ENCODE measurements at places on chromosomes 16 and 17. TPM values are rescaled to one million over a fixed set of nuclear protein-coding genes. Genes with fewer than 3 reads are reported as not detected.

DNA sequence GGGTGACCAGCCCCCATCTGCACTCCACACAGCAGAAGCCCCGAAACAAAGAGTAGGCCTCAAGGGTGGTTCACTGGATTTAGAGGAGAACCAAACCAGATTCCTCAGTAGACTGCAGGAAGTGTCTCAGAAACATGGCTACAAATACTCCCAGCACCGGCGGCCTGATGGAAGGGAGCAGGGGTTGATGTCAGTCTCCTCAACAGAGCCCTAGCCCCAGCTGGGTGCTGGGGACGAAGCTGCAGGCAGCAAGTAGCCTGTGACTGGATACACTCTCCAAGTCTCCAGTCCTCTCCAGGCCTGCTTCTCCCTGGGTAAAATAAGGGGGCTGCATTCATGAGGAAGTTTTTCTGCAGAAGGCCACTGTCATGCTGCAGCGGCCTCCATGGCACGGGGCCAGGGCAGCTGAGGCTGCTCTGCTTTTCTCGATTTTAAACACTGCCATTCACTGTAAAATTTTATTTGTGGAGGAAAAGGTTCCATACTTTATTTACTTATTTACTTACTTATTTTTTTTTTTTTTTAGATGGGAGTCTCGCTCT lies 36.7 kb upstream of the SREBF1 start:
- H3K4me3 ChIP-seq: no peak overlapping the region
- no peaks in the 10 kb centered on the region for H3K27me3 ChIP-seq
- H3K4me1 ChIP-seq: no peaks in the 10 kb centered on the region
- H3K27ac ChIP-seq: no peak overlapping the region
- no peak for DNase-seq
- H3K36me3 ChIP-seq: no peaks in the 10 kb centered on the region

GRCh38 chr17:78882540-78883088 lies 20.4 kb downstream of the CEP295NL start:
- peaks cover 25% of the 10 kb centered on the region for H3K4me1 ChIP-seq
- no peak overlapping the region for H3K4me3 ChIP-seq
- DNase-seq: no peak

DNA sequence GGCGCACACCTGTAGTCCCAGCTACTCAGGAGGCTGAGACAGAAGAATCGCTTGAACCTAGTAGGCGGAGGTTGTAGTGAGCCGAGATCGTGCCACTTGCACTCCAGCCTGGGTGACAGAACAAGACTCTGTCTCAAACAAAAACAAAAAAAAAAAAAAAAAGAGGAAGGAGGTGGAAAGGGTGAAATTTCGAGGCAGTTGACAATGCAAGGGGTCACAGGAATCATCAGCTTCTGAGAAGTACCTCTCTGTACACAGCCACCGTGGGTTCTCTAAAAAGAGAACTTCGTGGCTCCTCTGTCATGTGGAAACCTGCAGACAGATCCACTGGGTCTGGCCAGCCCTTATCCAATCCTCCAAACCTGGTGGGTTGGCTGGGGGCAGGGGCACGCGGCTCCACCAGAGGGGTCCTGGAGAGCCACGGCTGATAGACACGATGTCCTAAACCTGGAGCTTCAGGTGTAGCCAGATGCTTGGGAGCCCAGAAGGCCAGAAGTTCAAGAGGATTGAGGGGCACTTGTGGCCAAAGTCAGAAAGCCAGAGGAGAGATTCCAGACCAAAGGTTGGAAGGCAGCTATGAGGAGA lies 540 bp upstream of the CD300LF start:
- DNase-seq: no peak
- no peak overlapping the region for H3K4me3 ChIP-seq
- peaks cover 7% of the 10 kb centered on the region for H3K4me1 ChIP-seq

EFCAB5 gene
- total RNA-seq: 0.35 TPM

GRCh38 chr17:55988861-55989260 lies 164.4 kb upstream of the ANKFN1 start:
- peaks cover 2% of the 10 kb centered on the region for H3K4me1 ChIP-seq
- no peak for DNase-seq
- H3K36me3 ChIP-seq: peaks cover 7% of the 10 kb centered on the region
- H3K27ac ChIP-seq: no peak overlapping the region
- peaks cover 15% of the 10 kb centered on the region for H3K27me3 ChIP-seq

DNA sequence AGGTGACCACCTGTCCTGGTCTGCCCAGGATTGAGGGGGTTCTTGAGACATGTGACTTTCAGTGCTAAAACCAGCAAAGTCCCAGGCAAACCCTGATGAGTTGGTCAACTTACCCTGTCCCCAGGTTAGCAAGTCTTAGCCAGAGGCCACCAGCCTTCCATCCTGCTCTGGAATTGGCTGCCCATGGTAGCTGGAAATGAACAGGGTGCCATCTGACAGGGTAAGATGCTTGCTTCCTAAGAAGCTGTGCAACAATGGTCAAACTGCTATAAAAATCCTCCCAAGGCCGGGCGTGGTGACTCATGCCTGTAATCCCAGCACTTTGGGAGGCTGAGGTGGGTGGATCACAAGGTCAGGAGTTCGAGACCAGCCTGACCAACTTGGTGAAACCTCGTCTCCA lies 22.8 kb upstream of the MTMR4 start:
- H3K27me3 ChIP-seq: peaks cover 12% of the 10 kb centered on the region
- no peak overlapping the region for H3K27ac ChIP-seq
- DNase-seq: no peak
- H3K4me3 ChIP-seq: no peak overlapping the region

GRCh38 chr16:74280448-74280847 lies 16.2 kb upstream of the PSMD7 start:
- H3K4me3 ChIP-seq: no peak overlapping the region
- peaks cover 3% of the 10 kb centered on the region for H3K36me3 ChIP-seq
- H3K27ac ChIP-seq: no peak overlapping the region

DNA sequence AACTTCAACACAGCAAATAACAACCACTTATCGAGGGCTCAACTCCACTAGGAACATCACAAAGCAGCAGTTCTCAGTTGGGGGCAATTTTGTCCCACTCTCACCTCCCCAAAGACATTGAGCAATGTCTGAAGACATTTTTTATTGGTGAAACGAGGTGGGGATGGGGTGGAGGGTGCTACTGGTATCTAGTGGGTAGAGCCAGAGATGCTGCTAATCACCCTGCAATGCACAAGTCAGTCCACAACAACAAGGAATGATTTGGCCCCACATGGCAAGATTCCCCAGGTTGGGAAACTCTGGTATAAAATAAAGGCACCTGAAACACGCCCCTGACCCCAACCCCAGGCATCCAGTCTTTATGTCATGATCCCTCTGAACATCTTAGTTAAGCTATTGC lies 33.3 kb downstream of the TLE7 start:
- no peak overlapping the region for H3K27ac ChIP-seq
- peaks cover 4% of the 10 kb centered on the region for H3K4me1 ChIP-seq
- no peak for DNase-seq
- peaks cover 26% of the 10 kb centered on the region for H3K27me3 ChIP-seq
- H3K4me3 ChIP-seq: no peak overlapping the region

CORO6 gene
- total RNA-seq: 27.3 TPM

RAB40C gene
- 7.3 TPM for total RNA-seq

GAST gene
- total RNA-seq: not detected

NTN1 gene
- total RNA-seq: 0.31 TPM

DNA sequence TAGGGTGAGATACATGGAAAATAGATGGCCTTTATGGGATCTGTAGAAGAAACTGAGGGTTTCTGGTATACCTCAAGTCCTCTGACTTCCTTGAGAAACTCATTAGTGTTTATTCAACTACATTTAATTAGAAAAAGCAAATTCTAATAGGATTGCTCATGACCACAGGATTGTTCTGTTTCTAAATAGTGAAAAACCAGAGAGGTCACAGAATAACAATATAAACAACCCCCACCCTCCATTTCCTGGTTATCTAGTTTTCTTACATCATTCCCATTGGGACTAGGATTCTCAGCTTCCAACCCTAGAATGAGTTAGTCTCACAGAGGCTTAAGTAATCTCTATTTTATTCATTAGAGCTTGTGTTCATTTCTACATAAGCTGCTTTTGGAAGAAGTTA lies 30.0 kb downstream of the SF3B3 start:
- H3K36me3 ChIP-seq: peaks cover 73% of the 10 kb centered on the region
- no peak for DNase-seq
- H3K27me3 ChIP-seq: no peaks in the 10 kb centered on the region
- H3K4me1 ChIP-seq: peaks cover 16% of the 10 kb centered on the region
- H3K4me3 ChIP-seq: no peak overlapping the region
- peak overlapping the region; percentile 21 for H3K27ac ChIP-seq

GRCh38 chr16:2494616-2495015 lies 19.1 kb upstream of the ATP6V0C start:
- H3K36me3 ChIP-seq: peaks cover 2% of the 10 kb centered on the region
- no peak overlapping the region for H3K4me3 ChIP-seq
- no peaks in the 10 kb centered on the region for H3K27me3 ChIP-seq
- no peaks in the 10 kb centered on the region for H3K4me1 ChIP-seq

GRCh38 chr17:81397314-81398175 lies 2.3 kb downstream of the BAHCC1 start:
- peak; percentile 26 for DNase-seq
- H3K36me3 ChIP-seq: no peaks in the 10 kb centered on the region
- H3K27ac ChIP-seq: peak overlapping the region; percentile 12
- peak overlapping the region; percentile 7 for H3K4me3 ChIP-seq
- H3K4me1 ChIP-seq: peaks cover 32% of the 10 kb centered on the region

HP gene
- total RNA-seq: not detected

DNA sequence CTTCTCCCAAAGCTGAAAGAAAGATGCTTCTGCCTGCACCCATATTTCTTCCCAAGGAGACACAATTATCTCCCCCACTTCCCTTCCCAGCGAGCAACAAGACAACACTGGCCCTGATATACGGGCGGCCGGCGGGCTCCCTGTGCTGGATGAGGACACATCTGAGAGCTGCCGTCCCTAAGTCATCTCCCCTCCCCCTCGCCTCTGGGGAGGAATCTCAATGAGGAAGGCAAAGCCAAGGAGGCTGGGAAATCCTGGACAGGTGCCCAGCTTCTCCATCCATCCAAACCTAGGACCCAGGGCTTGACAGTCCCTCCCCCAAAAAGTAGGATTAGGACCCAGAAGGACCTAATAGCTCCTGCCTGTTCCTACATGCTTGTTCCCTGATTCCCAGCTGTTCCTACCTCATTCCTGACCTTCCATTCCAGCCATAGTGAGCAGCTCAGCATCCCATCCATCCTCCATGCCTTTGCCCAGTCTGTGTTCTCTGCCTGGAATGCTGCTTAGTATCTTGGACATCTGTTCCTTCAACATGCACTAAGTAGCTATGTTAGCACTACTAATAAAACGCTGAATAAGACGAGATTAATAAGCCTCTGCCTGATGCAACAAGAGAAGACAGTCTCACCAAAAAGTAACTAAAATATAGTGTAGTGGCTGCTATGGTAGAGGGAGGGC lies 167.9 kb downstream of the CCT6B start:
- no peak overlapping the region for H3K27ac ChIP-seq
- H3K4me3 ChIP-seq: no peak overlapping the region
- H3K4me1 ChIP-seq: no peaks in the 10 kb centered on the region
- H3K36me3 ChIP-seq: no peaks in the 10 kb centered on the region
- H3K27me3 ChIP-seq: peaks cover 6% of the 10 kb centered on the region
- DNase-seq: no peak

CA5A gene
- total RNA-seq: not detected

KRT34 gene
- total RNA-seq: not detected

NPB gene
- 0.12 TPM for total RNA-seq

- H3K4me1 ChIP-seq: no peaks in the 10 kb centered on the region
- peaks cover 11% of the 10 kb centered on the region for H3K27me3 ChIP-seq
- DNase-seq: no peak
- H3K27ac ChIP-seq: no peak overlapping the region
- no peaks in the 10 kb centered on the region for H3K36me3 ChIP-seq
Observed at GRCh38 chr16:54647725-54648221, 282.9 kb upstream of the IRX5 start.

DNA sequence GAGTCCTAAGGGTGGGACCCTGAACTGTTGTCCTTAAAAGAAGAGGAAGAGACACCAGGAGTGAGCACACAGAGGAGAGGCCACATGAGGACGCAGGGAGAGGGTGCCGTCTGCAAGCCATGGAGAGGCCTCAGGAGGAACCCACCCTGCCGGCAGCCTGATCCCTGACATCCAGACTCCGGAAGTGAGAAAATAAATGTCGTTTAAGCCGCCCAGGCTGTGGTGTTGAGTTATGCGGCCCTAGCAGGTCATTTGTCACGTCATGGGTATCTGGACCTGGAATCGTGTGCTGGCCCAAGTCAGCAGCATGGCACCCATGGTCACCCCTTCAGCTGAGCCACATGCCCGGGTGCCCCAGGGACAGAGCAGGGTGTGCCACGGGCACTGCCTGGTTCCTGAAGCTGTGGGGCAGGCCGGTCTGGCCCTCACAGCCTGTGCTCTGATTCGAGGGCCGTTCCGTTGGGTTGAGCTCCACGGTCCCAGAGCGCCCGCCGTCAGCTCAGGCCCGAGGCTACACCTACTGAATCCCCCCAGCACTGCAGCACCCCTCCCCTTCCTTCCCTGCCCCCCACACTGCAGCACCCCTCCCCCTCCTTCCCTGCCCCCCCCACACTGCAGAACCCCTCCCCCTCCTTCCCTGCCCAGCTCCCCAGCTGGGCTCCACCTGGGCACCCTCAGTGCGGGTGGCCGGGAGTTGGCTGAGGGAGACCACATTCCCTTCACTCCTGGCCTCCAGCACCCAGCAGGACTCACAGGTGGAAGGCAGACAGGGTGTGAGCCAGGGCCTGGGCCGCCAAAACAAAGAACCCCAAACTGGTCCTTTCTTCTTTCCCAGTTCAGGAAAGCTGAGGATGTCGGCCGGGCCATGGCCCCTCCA lies 2.7 kb upstream of the CCDC57 start:
- no peaks in the 10 kb centered on the region for H3K36me3 ChIP-seq
- no peaks in the 10 kb centered on the region for H3K27me3 ChIP-seq
- no peak overlapping the region for H3K4me3 ChIP-seq
- no peak overlapping the region for H3K27ac ChIP-seq
- no peak for DNase-seq
- H3K4me1 ChIP-seq: peaks cover 29% of the 10 kb centered on the region

DNA sequence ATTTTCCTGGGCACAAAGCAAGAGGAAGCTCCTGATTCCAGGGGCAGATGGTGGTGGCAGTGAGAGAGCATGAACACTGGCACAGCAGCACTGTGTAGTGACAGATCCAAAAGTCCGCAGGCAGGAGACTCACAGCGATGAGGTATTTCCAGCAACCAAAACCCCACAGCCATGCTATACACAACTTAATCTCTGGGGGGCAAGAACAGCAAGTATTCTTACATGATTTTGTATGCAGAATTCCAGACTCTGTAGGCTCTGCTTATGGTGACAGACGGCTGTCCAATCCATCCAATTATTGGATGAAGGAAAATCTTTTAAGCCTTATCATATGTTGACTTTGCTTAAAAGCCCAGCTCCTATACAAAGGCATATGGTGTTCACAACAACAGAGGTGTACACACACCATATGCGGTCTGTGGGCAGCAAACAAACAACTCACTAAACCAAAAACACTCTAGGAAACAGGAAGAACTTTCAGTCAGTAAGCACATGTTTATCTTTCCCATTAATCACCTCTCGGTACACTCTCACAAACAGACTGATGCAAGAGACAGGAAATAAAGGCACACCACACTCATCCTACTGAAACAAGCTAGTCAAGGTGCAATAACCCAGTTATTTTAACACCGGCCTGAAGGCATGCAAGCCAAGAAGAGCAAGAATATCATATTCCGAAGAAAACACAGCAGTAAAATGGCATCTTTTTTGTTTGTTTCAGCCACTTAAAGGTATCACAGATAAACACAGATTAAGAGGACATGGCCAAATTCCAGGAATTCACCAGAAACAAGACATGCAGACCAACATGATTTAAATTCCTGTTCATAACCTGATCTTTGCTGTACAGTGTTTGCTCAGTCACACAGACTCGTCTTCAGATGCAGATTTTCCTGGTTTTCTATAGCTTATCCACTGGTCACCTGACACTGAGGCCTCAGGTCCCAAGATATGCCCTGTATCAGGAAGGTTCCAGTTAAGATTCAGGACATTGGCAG lies 47.8 kb downstream of the ERN1 start:
- H3K27me3 ChIP-seq: no peaks in the 10 kb centered on the region
- H3K36me3 ChIP-seq: peaks cover 3% of the 10 kb centered on the region
- DNase-seq: peak; percentile 65
- peaks cover 7% of the 10 kb centered on the region for H3K4me1 ChIP-seq
- no peak overlapping the region for H3K27ac ChIP-seq

TP53TG3 gene
- not detected for total RNA-seq

Data from activated naive CD4-positive, alpha-beta T cell treated with anti-CD3 and anti-CD28 coated beads for 36 hours (primary cell).